ENCODE measurements at places on chromosomes 5 and 9. TPM values are rescaled to one million over a fixed set of nuclear protein-coding genes. Genes with fewer than 3 reads are reported as not detected.

F12 gene
- total RNA-seq = 2.3 TPM

SHC3 gene
- not detected for total RNA-seq

SLC1A3 gene
- total RNA-seq = 0.37 TPM

KLF9 gene
- 5.5 TPM for total RNA-seq

CTNND2 gene
- not detected for total RNA-seq

CPLANE1 gene
- 6.5 TPM for total RNA-seq

GRCh38 chr9:133989625-133990365 lies 2.3 kb downstream of the VAV2 start:
- no peak for DNase-seq

- no peak for DNase-seq
These were observed 50.6 kb downstream of the LHX2 start for GRCh38 chr9:124062172-124062571.

- DNase-seq = no peak
These were observed 21.4 kb downstream of the SPZ1 start for GRCh38 chr5:80341016-80341775.
